Renal pelvis (tissue), 12 donors: ENCODE measurements at places on chromosomes 4 and X. TPM values are rescaled to one million over a fixed set of nuclear protein-coding genes. Genes with fewer than 3 reads are reported as not detected.

Gene RASGEF1B
- polyA plus RNA-seq = 10.5 TPM

Gene FRAS1
- polyA plus RNA-seq = 84.7 TPM

Gene SYTL4
- 16.3 TPM for polyA plus RNA-seq

Gene UPF3B
- polyA plus RNA-seq = 31.4 TPM

Gene ITGB1BP2
- 1.6 TPM for polyA plus RNA-seq

Gene TBC1D25
- polyA plus RNA-seq = 11.1 TPM

Gene ZNF732
- 3.8 TPM for polyA plus RNA-seq

Gene FMR1NB
- not detected for polyA plus RNA-seq

Gene SMARCA5
- 105 TPM for polyA plus RNA-seq

Gene RFC1
- 77.9 TPM for polyA plus RNA-seq

Gene DRP2
- 1.7 TPM for polyA plus RNA-seq

Gene DMRTC1B
- polyA plus RNA-seq = 4.2 TPM

Gene CT45A10
- polyA plus RNA-seq = not detected

Gene KLHL34
- 0.12 TPM for polyA plus RNA-seq

Gene GDPD2
- polyA plus RNA-seq = 2.0 TPM

Gene MBNL3
- polyA plus RNA-seq = 38.1 TPM

Gene AFAP1
- polyA plus RNA-seq = 18.7 TPM

Gene CENPVL2
- polyA plus RNA-seq = 0.20 TPM

Gene DGAT2L6
- not detected for polyA plus RNA-seq
